Epithelial cell of alveolus of lung (primary cell): ENCODE measurements at places on chromosomes 7 and 10. TPM values are rescaled to one million over a fixed set of nuclear protein-coding genes. Genes with fewer than 3 reads are reported as not detected.

MYL10 gene
- total RNA-seq, result not detected in 2 replicates

SAP25 gene
- 1.5 TPM in 1 of 2 replicates, not detected in the other for total RNA-seq

CYP26A1 gene
- not detected in 2 replicates for total RNA-seq

PNLIP gene
- not detected in 2 replicates for total RNA-seq

ALOX5 gene
- total RNA-seq, result under 0.01 and 0.08 TPM in 2 replicates

NPSR1 gene
- not detected in 2 replicates for total RNA-seq

ERV3-1 gene
- total RNA-seq, result 1.4 and 3.9 TPM in 2 replicates

SKIDA1 gene
- total RNA-seq, result 1.7 and 3.0 TPM in 2 replicates

CHAT gene
- not detected in 2 replicates for total RNA-seq

AKR1B15 gene
- 2.3 TPM in 1 of 2 replicates, not detected in the other for total RNA-seq

VWDE gene
- total RNA-seq, result 0.13 and 1.4 TPM in 2 replicates

ADRA2A gene
- not detected in 2 replicates for total RNA-seq

ASZ1 gene
- total RNA-seq, result 0.24 TPM in 1 of 2 replicates, not detected in the other

PITX3 gene
- 0.16 and 1.3 TPM in 2 replicates for total RNA-seq

HHEX gene
- total RNA-seq, result 11.0 and 19.4 TPM in 2 replicates

TACC2 gene
- 6.6 and 6.9 TPM in 2 replicates for total RNA-seq

AKR1D1 gene
- not detected in 2 replicates for total RNA-seq

HOXA2 gene
- total RNA-seq, result 2.8 and 3.3 TPM in 2 replicates

FKBP6 gene
- total RNA-seq, result not detected in 2 replicates

MALRD1 gene
- 0.08 and 0.65 TPM in 2 replicates for total RNA-seq
